D341Med (cell line): ENCODE measurements at places on chromosomes 4 and X.

DNA sequence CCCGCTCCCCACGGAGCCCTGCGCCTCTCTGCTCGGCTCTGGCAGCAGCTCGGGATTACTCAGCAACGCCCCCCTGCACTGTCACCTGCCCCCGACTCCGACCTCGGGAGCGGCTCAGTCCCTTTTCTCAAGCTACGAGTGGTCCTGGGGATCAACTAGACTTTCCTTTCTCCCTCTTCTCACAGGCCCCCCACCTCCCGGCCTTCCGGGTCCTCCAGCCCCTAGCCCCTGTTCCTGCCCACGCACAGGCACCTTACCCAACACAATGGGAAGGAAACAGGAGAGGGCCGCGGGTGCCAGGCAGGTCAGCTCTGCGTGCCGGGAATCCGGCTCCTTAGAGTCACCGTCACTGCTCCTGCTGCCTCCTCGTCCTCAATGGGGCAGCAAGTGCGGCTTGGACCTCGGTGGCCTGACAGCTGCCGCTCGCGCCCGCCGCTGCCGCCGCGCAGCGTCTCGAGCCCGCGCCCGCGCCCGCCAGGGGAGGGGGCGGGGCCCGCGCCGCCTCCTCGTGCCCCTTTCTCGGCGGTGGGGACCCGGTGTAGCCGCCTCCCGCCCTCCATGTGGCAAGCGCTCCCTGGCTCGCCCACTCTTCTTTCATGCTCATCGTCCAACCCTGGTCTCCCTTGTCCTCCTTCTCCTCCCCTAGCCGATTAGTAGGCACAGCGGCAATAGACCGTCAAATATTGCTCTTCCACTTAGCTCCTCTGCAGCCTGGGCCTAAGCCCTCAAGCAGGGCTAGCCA is at the start of gene RAB9B:
Gene RAB9B (minus strand): TSS at position 455 of the 742 bp plus-strand sequence. CDS start 6,473 bp downstream, outside the sequence.
- DNase-seq, result peak; percentile 78

DNA sequence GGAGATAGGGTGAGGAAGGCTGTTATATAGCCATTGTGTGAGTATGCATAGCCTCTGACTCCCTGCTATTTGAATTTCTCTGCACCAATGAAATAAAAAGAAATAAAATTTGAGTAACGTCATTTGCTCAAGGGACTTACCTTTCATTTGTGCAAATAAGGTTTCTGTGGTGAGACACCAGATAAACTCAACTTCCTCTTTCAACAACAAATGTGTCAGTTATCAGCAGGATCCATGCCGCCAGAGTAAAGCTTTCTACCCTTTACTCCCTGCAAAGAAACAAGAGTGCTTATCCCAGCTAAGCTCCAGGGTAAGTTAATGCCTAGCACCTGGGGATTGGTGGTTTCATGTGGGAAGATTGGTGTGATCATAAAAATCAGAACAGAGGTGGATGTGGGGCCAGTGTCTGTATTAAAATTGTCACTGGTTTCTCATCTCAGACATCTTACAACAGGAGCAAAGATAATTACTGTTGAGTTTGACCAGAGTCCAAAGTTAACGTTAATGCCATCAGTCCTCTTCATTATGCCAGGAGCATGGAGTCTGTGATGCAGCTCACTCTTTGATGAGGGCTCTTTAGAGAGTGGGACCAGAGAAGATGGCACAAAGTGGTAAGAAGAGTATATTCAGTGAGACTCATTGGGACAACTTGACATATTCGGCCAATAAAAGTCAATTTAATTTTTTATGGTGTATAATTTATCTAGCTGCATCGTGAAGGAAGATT is at the start of gene P2RY10:
Gene P2RY10 (plus strand): TSS at position 206 of the 727 bp plus-strand sequence. CDS start 15,130 bp downstream, outside the sequence.
- no peak for DNase-seq

- peak; percentile 67 for DNase-seq
Measured at GRCh38 chr4:133146574-133147241, 2.4 kb upstream of the PCDH10 start.

DNA sequence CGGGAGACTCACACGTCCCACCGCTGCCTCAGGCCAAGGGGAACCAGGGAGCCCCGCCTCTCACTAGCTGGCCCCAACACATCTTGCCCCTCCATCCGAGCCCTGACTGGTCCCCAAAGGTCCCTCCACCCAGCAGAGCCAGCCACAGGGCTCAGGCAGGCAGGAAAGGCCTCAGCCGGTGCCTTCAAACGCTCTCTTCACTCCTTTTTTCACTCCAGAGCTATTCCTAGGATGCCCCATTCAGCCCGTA is 1.5 kb upstream of the ARHGAP4 start:
- no peak for DNase-seq
